ENCODE measurements at places on chromosomes 11 and 22.

GRCh38 chr11:117378976-117379865, 51.6 kb downstream of the CEP164 start:
- DNase-seq = no peak

- no peak for DNase-seq
Measured at GRCh38 chr11:64675450-64676260, 47.3 kb downstream of the NRXN2 start.

- DNase-seq = no peak
Measured at GRCh38 chr11:71250523-71251150, 1.7 kb downstream of the SHANK2 start.

- no peak for DNase-seq
Measured at GRCh38 chr11:65362320-65362931, 7.9 kb downstream of the TIGD3 start.

GRCh38 chr11:36278531-36279282, 10.5 kb downstream of the COMMD9 start:
- no peak for DNase-seq

DNA sequence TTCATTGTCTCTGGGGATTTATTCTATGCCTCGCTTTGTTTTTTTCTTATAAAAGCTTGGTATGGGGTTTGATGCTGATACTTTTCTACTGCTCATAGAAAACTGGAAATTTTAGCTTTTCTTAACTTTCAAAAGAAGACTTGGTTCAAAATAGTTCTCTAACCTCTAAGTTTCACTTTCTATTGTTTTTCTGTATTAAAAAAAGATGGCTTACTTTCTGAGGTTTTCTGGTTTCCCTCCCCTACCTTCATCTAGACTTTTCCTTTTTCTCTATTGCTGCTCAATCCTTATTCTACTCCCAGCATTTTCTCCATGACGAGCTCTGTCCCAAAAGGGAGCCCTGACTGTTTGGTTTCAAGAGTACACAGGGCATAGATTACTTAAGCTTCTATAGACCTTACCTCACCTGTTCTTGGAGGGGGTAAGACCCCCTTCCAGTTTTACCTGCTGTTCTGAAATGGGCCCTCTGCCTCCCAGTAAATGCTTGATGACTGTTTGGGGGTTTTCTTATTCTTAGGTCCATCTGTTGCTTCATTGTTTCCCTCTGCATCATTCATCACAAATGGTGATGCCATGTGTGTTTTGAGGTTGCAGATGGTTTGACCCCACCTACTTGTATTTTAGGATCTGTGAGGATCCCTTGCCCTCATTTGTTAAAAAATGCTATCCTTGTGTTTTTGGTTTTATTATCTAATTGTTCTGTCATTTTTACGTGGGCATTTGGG, 29.5 kb downstream of the DNHD1 start:
- DNase-seq = no peak

GRCh38 chr11:134363592-134363991, 31.8 kb downstream of the GLB1L2 start:
- DNase-seq = no peak

Data from stimulated activated CD8-positive, alpha-beta memory T cell treated with anti-CD3 and anti-CD28 coated beads, Interleukin-2, amount 100 ng/mL, for 48 hours (primary cell).